ENCODE measurements at places on chromosomes 6 and 20.

DNA sequence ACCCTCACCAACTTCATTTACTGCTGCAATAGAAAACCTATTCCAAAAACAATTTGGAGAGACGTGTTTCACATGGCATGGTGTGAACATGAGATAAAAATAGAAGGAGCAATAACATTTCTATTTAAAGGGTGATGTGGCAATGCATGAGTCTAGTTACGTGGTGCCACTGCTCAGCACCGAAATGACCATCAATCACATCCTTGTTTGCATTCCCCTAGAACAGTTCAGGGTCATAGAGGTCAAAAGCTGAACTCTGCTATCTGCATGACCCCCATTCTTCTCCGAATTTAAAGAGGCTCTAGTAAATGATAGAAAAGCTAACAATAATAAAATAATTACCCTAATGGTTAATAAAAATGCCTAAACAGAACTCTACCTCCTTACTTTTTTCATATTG is 29.5 kb downstream of the ROS1 start:
- DNase-seq = no peak

GRCh38 chr6:157760137-157760536 is 62.9 kb upstream of the SNX9 start:
- no peak for DNase-seq

- DNase-seq = no peak
These were observed 244.0 kb upstream of the FAM83B start for GRCh38 chr6:54602591-54602990.

- DNase-seq = no peak
These were observed 355.1 kb downstream of the EPM2A start for GRCh38 chr6:145380186-145380585.

DNA sequence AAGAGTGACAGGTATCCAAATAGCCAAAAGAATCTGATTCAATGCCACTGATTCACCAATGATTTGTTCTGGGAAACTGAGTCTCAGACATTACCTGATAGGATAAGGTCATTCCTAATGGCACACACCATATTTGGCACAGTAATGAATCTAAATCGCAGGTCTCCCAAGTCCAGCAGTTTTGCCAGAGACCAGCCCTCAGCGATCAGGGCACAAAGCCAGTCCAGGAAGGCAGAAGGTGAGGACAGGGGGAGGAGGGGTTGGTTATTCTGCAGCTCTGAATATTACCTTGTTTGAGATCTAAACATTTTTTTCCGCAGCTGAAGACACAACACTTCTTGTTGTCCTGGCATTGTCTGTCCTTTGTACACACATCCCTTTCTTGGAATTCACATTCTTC is 1.9 kb downstream of the EPPIN start:
- no peak for DNase-seq

DNA sequence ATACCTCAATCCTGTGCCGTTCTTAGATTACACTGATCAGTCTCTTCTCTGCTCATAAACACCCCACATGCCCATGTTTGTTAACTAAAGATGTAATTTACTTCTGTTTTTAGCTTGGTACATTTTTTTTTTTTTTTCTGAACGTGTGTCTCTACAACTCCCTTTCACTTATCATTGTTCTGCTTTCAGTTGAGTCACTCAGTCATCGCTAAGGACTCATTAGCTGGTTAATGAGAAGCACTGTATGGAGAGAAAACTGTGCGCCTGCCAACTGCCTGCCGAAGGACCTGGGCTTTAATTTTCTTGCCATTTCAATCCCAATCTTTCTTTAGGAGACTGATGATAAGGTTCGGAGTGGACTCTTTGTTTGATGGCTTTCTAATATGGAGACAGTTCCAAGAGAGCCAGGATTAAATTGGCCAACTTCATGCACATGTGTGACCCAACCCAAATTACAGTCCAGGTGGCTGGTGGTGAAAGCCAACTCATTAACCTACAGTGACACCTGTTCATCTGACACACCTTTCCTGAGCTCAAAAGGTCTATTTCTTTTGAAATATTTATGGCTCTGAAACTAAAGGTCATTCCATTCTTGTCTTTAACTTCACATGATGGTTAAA is 334.1 kb downstream of the BCKDHB start:
- DNase-seq = no peak

GRCh38 chr6:7773322-7773721 is 47.4 kb downstream of the BMP6 start:
- no peak for DNase-seq
